ENCODE measurements at places on chromosomes 6 and 20.
A peak's percentile ranks its signal among the peaks of the same experiment; 100 is the strongest.

GRCh38 chr20:63663332-63664066 lies 5.4 kb downstream of the RTEL1 start:
- no peak for DNase-seq

DNA sequence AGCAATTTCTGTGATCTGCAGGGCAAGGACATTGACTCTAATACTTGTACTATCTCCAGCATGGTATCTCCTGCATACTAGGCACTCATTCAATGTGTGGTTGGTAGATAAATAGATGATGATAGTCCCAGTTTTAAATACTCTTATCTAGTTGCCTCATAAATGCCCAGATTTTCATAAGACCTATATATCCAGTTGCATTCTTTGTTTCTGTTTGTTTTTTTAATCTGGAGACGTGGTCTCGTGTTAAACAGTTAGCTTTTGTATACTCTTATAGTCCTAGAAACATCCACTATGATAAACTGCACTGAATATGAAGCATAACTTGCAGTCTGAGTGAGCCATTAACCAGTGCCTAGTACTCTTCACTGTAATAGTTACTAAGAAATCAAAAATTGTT lies 35.5 kb upstream of the SUMO4 start:
- no peak for DNase-seq

DNA sequence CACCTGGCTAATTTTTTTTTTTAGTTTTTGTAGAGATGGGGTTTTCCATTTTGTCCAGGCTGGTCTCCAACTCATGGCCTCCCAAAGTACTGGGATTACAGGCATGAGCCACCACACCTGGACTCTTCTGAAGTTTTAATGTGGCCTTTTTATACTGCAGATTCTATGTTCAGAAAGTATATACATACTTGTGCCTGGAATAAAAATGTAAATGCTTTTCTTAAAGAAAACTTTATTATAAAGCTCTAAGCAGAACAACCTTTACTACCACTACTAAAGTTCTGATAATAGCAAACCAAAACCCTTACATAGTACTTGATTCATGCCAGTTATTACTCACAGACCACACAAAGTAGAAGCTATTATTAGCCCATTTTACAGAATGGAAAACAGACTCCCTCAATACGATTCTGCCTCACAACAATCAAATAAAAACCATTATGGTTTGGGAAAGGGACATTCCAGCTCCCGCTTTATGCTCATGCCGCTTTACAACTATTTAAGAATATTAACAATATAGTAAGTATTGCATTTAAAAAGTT lies 5.3 kb downstream of the PHIP start:
- DNase-seq: no peak

- no peak for DNase-seq
Measured at GRCh38 chr20:7806831-7807230, 133.4 kb downstream of the HAO1 start.

- DNase-seq: peak; percentile 39
Measured at GRCh38 chr6:79949233-79949632, 1.9 kb upstream of the ELOVL4 start.

DNA sequence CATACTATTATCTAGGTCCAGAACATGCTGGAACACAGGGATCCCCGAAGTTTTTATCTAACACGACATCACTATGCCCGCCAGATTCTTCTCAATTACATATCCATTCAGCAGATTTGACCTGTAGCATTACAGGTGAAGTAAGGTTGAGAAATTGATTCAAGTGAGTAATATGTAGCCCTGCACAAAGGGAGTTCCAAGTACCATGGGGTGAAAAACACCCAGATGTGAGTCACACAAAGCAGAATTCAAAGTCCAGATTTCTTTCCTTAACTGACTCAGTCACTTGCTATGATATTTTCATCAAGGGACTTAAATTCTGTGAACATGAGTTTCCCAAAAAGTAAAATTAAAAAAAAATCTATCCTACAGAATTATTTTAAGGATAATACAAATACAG lies 655.4 kb upstream of the PTCHD4 start:
- DNase-seq: no peak
